ENCODE measurements at places on chromosomes 16 and 17.

DNA sequence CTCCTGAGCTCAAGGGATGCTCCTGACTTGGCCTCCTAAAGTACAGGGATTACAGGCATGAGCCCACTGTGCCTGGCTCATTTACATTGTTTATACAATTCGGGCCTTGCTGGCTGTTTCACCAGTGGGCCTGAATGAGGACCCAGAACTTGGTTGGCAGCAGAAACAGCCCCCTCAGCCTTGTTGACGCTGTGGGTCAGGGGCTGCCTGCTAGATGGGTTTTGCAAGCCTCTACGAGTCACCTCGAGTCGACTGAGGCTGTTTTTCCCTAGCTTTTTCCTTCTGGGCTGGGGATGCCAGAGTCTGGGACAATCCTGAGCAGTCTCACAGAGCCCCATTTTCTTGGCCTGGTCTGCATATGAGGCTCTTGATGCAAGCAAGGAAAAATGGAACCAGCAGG is 16.1 kb downstream of the PPL start:
- no peak for DNase-seq

DNA sequence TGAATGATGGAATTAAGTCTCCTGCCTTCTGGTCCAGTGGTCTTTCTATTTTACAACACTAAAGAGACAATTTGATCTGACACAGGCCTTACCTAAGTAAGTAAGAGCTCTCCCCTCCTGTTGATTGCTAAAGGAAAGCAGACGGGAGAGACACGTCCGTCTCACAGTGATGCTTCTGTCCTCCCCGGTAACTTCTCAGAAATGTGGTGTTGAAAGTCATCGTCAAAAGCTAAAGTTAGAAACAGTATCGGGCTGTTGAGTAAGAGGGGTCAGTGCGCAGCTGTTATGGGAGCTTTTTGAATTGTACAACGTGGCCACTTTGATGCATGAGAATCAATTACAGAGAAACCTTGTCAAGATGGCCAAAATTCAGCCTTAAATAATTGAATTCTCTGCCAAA is 1.9 kb upstream of the RBFOX1 start:
- DNase-seq: no peak

GRCh38 chr17:54353789-54354525 is 531.2 kb downstream of the KIF2B start:
- DNase-seq: no peak

GRCh38 chr17:59287452-59287851 is 44.0 kb upstream of the YPEL2 start:
- no peak for DNase-seq
